ENCODE measurements at places on chromosomes 7 and 10.
A peak's percentile ranks its signal among the peaks of the same experiment; 100 is the strongest.

DNA sequence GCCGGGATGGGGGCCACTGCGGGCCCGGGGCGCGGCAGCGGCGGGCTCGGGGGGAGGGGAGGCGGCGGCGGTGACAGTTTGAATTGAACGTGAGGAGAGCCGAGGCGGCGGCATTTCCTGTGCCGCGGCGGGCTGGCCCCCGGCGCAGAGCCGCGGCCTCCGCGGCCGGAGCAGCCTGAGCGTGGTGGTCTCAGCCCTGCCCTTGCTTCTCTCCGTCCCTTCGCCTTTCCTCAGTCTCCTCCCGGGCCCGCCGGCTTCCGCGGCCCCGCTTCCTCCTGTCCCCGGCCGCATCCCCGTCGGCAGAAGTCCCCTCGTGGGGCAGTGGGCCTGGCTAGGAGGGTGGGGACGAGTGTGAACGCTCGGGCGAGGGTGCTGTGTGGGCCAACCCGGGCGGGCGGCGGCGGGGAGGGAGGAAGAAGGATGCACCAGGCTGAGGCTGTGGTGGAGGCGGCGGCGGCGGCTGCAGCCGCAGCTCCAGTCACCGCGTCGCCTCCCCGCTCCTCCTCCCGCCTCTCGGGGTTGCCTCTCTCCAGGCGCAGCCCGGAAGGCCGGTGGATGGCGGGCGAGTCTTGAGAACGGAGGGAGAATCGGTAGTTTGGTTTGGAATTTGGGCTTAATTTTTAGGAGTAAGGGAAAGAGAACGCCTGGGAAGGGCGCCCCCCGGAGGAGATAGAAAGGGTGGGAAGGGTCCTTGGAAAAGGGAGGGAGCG, 690 bp downstream of the SEPTIN7 start:
- DNase-seq, result peak; percentile 78

DNA sequence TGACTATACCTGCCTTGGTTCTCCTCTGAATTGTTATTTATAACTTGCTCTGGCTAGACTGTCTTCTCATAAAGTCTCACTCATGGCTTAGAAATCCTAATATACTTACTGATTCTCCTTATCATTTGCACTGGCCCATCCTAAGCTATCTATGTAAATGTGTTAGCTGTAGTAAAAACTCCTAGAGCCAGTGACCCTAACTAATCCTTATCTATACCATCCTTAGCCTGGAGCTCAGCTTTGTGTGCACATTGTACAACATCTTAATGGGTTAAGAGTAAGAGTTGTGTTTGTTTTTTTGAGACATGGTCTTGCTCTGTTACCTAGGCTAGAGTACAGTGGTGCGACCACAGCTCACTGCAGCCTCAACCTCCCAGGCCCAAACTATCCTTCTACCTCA, 40.8 kb downstream of the LAMB4 start:
- DNase-seq, result no peak

DNA sequence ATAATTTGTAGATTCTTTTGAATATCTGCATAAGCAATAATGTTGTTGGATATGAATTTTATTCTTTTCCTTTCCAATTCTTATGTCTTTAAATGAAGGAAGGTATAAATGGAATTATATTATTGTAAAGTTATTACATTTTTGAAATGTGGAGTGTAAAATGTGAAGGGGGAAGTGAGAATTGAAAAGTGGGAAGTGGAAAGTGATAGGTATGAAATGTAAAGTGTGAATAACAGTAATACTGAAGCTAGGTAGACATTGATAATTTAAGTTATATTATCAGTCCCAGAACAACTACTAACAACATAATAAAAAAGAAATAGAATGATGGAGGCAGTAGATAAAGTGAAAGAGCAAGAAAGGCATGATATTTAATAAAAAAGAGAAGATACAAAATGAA, 39.7 kb upstream of the HYAL4 start:
- DNase-seq, result no peak

GRCh38 chr7:2354939-2355704, 495 bp downstream of the EIF3B start:
- peak; percentile 26 for DNase-seq

DNA sequence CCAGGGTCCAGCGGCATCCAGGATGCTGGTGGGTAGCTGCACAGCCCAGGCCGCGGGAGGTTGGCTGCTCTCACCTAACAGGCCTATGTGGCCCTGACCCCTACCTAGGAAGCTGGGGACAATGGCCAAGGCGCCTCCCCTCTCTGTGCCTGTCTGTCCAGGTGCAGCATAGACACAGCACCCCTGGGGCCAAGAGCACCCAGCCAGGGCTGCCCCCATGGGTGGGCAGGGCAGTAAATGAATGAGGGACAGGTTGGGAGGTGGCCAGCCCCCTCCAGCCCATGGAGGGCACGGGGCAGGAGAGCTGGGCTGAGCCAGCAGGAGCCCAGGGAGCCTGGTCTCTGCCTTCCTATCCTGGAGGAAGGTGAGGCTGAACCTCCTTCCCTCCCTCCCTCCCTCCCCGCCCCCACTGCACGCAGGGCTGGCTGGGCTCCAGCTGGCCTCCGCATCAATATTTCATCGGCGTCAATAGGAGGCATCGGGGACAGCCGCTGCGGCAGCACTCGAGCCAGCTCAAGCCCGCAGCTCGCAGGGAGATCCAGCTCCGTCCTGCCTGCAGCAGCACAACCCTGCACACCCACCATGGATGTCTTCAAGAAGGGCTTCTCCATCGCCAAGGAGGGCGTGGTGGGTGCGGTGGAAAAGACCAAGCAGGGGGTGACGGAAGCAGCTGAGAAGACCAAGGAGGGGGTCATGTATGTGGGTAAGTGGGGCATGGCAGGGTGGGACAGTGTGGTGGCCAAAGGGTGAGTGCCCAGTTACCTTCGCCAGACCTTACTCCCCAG, at the start of gene SNCG:
TSS of gene SNCG (plus strand) at position 484 of the 785 bp plus-strand sequence. CDS start at position 583, 99 bp downstream.
- DNase-seq, result no peak

DNA sequence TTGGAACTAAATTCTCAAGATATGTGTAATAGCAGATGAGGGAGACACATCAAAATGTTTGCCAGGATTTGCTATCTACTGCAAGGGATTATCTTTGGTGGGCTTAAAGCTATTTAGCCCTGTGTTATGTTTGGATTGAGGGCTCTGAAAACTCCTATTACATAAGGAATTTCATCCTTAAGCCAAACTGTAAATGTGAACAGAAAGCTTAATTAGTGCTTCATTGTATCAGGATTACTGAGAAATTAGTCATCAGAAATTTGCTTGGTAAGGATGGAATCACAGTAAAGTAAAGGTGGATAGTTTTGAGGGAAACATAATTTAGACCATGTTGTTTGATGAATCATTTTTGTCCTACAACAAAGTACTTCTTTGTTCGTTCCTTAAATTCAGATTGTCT, 8.3 kb downstream of the ANKRD7 start:
- no peak for DNase-seq

- DNase-seq, result no peak
Observed at GRCh38 chr10:3875842-3876235, 90.8 kb upstream of the KLF6 start.

- peak; percentile 25 for DNase-seq
Observed at GRCh38 chr7:94160719-94161435, 156.7 kb upstream of the BET1 start.

DNA sequence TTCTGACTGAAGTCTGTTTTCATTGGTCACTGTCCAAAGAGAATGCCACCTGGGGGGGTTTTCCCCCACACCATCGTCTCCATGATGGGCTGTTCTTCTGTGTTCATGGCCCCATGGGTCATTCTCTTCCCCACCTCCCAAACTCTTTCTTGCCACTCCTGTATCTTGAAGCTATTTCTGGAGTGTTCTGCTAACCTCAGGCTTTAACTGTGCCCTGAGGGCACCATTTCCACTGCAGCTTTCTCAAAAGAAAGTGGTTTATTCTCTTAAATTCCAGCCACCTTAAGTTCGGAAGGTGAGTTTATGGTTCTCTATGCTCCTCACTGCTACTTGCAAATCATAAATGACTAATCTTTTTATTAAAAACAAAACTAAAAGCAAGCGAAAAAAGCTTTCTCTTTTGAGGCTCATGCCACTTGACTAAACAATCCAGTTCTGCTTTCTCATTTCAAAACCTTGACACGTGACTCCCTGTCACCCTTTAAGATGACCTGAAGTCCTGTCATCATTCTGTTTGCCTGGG, 7.4 kb upstream of the APBB1IP start:
- DNase-seq, result peak; percentile 51

GRCh38 chr7:73810998-73811360, 19.8 kb upstream of the CLDN4 start:
- DNase-seq, result no peak

DNA sequence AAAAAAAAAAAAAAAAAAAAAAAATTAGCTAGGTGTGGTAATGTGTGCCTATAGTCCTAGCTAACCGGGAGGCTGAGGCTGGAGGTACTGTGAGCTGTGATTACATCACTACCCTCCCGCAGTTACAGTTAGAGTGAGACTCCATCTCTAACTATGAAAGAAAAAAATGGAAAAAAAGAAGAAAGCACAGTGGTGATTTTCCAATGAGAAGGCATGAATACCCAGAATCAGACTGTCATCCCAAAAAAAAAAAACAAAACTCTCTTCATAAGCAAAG, 269.9 kb upstream of the MKLN1 start:
- DNase-seq, result peak; percentile 34
